ENCODE measurements at places on chromosomes 16 and 17. TPM values are rescaled to one million over a fixed set of nuclear protein-coding genes. Genes with fewer than 3 reads are reported as not detected.

C16orf96 gene
- total RNA-seq, result not detected

GRCh38 chr16:87534030-87534653 is 41.3 kb upstream of the ZCCHC14 start:
- DNase-seq, result no peak

GRCh38 chr16:67260426-67261063 is 11.8 kb downstream of the SLC9A5 start:
- DNase-seq, result peak; percentile 52

DNA sequence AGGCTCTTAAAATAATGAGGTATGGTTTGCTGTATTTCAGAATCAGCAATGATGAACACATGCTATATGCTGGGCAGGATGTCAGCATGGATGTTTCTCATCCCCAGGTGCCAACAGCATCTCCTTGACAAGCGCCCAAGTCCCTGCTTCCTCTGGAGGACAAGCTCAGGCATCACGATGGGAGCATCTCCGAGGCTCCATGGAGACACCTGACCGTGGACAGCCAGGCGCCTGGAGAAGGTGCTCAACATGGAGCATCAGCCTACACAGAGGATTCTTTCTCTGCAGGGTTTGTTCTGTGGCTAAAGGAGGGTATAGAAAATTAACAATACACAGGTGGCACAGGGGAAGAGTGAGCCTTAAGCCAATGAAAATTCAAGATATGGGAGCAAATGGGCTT is 72.1 kb downstream of the SLC5A11 start:
- no peak for DNase-seq

DNA sequence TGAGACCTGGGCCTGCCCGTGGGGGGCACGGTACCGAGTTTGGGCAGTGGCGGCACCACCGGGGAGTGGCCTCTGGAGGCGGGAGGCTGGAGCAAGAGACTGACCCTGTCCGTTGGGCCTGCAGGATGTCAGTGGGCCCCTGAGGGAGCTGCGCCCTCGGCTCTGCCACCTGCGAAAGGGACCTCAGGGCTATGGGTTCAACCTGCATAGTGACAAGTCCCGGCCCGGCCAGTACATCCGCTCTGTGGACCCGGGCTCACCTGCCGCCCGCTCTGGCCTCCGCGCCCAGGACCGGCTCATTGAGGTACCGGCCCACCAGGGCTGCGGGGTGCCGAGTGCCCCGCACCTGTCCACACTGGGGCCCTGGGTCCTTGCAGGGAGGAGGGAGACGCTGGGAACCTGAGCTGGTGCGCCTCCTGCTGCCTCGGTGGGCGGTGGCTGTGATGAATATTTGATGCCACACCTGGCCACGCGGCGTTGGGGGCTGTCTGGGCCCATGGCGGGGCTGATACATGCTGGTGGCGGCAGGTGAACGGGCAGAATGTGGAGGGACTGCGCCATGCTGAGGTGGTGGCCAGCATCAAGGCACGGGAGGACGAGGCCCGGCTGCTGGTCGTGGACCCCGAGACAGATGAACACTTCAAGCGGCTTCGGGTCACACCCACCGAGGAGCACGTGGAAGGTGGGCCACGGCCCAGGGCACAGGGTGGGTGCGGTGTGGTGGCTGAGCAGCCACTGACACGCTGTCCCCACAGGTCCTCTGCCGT is 9.7 kb downstream of the NHERF2 start:
- no peak for DNase-seq

DNA sequence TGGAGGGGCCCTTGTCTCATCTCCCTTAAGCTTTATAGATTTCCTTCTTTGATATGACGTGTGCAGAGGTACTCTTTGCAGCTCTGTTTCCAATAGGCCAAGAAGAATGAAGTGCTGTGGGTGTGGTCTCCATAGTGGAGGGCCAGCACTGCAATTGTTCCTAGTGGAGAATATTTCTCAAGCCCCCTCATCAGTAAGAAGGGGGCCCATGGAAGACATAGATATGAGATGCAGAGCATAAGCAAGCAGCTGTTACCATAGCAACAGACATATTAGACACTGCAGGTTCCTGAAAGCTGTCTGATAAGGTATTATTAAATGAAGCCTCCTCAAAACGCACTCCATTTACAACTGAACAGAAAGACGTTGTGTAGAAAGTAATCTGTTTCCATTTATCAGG is 240.7 kb downstream of the ZFHX3 start:
- no peak for DNase-seq

DNA sequence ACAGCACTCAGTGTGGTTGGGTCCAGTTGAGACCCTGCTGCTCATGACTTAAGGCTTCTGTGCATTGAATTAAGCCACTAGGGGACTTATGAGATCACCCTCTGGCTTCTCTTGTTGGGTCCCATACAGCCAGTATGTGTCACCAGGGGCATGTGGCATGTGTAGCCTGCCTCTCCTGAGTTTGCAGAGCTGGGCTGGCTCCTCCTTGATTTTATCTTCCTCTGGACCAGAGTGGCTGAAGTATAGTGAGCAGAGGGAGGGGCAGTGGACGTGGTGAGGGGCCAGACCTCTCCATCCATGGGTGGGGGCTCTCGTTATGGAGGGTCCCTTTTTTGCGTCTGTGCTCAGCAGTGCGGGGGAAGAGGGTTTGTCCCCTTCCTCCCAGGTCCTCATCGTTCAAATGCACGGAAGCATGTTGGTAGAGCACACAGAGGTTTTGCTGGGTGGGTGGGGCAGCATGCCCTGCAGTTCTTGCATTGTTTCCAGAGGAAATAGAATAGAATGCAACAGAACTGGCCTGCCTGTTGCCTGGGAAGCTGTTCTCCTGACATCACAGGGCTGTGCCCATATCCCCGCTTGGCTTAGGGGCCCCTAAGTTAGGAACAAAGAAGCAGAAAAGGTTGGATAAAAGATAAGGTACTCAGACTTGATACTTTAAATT is 77.4 kb downstream of the SPECC1 start:
- no peak for DNase-seq
